ENCODE measurements at places on chromosomes 6 and 20.

DNA sequence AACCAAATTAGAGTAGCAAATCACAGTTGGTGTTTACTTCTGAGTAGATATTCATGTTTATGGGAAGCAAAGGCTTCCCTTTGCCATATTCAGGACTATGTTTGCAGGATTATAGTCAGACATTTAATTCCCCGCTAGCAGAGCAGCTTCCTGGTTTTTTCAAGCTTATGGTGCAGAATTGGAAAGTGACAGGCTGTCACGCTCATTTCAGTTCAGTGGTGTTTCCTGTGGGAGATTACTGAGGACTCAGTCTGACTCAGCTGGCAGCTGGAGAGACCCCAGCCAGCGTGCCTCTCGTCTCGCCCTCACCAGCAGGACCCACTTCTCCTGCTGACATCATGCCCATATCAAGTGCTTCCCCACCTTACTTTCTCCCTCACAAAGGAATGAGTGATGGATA is 85.1 kb downstream of the LYRM2 start:
- no peak for DNase-seq

DNA sequence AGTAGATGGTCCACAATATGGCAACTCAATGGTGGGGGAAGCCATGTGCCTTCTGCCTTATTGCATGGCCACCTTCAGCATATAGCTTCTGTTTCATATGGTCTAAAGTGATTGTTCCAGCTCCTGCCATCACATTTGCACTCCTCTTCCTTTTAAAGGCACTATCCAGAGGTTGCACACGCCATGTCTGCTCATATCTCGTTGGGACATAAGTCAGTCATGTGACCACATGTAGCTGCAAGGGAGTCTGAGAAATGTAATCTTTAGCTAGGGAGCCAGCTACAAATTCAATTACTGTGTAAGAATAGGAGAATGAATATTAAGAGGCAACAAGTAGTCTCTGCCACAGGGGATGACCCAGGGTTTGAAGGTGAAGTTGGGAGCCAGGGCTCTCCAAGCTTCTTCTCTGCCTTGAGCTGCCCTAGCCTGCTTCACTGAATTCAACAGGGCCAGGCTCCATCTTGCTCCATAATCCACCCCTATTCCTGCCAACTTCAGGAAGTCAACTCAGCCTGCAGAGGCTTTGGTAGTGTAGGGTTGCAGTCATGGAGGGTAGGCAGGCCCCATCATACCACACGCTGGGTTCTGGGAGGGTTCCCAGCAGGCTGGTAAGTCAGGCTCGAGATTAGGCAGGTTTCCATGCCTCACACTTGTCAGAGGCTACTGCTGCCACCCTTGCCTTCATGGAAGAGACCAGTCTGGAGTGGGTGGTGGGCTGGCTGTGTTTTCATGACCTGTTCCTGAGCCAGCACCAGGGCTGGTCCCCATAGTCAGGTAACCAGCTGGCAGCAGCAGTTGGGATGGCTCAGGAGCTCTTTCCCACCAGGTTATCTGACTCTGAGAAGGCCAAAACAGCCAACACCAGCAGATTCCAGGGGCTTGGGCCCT is 56.7 kb upstream of the SAYSD1 start:
- DNase-seq: no peak

- DNase-seq: no peak
Observed at GRCh38 chr20:5835321-5835821, 85.2 kb downstream of the SHLD1 start.

GRCh38 chr6:55772730-55773129 is 102.7 kb downstream of the BMP5 start:
- DNase-seq: no peak

- DNase-seq: no peak
Observed at GRCh38 chr6:42933205-42933604, 3.9 kb downstream of the CNPY3 start.

- peak; percentile 56 for DNase-seq
Observed at GRCh38 chr20:17969884-17970409, 1.1 kb downstream of the MGME1 start.

DNA sequence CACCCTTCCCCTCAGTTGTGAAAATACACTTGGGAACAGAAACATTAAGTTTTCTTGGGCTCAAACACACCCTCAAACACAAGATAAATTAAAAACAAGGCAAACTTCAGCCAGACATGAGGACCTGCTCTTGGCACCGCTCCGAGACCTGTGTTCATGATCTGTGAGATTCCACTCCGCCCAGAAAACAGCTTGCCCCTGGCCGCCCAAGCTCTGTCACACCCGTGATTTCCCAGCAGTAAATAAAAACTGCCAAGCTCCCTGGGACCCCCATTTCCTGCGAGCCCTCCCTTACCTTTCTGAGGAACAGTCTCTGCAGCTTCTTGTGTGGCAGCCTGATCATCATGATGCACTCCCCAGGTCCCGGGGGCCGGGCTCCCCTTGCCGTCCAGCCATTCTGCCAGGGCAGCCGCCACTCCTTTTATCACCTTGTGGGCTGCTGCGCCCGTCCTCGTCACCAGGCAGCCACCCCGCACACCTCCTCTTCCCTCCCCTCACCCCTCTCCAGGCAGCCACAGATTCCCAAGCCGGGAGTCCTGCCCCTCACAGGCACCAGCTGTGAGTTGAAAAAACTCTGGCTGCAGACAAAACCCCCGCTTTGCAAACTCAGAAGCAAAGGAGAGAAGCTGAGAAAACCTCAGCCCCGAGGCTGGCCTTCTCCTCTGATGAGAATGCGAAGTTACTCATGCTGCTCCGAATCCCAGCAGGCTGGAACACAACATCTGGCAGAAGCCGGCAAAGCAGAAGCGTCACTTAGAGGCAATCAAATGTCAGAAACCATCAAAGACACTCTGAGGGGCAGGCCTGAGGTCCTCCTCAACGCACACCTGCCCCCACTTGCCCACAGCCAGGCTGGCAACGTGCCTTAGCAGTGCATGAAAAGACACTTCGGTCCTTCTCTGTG is 130.4 kb upstream of the RPS6KA2 start:
- no peak for DNase-seq

- no peak for DNase-seq
Observed at GRCh38 chr20:37390891-37391525, 45.1 kb downstream of the SRC start.

DNA sequence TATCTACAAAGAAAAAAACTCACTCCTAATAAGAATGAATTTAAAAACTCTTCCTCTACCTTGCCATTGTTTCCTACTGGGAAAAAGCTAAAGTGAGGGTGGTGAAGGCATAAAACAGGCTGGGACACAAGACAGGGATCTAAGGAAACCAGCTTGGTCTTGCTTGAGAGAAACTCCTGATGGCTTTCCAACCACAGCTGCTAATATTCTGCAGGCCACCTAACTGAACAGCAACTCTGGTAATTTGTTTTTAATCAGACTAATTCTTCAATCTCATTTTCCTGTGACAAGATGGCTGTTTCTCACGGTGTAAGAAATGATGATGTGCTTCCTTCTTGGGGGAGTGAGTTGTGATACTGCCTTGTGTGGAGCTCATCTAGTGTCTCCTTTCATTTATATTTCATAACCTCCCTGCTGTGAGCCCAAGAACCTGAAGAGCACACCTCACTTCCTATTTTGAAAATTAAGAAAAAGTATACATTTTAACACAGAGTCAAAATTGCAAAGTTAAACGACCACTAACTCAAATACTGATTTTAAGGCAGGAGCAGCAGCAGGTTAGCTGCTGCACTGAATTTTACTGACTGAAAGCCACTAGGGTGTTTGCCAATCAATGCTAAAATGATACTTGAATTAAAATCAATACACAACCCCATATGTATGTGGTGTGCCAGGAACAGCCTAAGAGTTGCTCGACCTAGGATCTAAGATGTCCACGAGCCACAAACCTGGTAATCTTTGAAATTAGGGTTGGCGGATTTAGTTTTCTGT is 58.0 kb downstream of the BACH2 start:
- no peak for DNase-seq

DNA sequence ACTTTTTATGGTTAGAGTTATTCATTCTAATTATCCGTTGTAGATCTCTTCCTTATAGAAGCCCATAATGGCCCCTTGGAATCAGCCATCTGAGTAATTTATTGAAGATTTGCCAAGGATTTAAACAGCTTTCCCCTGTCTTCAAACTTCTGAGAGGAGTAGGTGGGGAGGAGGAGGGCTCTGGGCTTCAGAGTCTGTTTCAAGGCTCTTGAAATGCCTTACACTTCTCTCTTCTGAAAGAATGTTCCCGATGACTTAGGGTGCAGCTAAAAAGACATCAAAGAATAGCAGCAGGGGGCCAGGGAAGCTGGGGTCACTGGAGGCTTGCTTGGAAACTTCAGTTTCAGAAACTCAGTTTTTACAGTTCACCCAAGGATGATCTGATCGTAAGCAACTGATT is 165.3 kb downstream of the ZDHHC14 start:
- no peak for DNase-seq

DNA sequence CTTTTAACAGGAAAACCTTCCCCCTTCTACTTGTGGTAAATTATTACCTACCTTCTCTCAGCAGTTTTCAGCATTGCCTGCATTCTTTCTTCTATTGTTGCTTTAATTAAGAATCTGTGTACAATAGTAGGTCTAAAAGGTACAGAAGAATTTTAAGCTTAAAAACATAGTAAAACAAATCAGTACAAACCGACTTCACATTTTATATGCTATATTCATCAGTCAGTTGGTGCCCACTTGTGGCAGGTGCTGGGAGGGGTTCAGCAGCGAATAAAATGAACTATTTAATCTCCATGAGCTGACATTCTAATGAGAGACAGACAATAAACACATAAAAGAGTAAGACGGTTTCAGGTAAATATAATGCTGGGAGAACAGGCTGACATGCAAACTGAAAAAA is 73.4 kb upstream of the FBXO30 start:
- DNase-seq: peak; percentile 48

GRCh38 chr20:37590938-37591490 is 63.3 kb upstream of the BLCAP start:
- DNase-seq: no peak

- DNase-seq: no peak
Observed at GRCh38 chr6:105648276-105648675, 245.4 kb upstream of the PREP start.
